ENCODE measurements at places on chromosomes 11 and 22.

DNA sequence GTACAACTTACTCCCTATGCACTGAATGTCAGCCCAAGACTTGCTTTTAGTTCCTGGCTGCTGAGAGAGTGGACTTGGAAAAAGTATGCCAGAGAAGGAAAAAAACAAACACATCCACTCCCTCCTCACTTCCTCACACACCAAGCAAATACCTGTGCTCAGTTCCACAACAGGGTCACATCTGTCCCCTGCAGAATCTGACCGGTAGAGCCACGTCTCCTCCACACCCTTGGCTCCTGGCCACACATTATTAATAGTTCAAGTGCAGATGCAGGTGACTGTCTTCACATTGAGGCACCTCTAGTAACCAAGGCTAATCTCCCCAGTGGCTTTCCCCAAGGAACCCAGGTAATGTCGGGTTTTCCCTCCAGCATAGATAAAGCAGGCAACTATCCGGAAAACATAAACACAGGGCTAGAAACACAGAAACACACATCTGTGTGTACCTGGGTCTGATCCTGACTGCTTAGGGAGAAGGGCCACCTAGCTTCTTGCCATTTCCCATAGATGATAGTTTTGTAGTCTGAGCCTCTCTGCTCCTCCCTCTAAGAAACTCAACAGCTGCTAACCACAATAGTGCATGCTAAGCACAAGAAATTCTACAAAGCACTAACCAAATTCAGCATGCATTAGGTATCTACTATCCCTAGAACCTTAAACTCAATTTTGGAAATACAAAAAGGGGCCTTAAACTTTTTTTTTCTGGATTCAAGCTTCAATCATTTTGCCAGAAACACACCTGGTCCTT lies 10.2 kb downstream of the SYTL2 start:
- DNase-seq: no peak

- DNase-seq: no peak
Measured at GRCh38 chr11:93945596-93945995, 75.6 kb upstream of the HEPHL1 start.

GRCh38 chr22:19710769-19711106 lies 3.6 kb upstream of the SEPTIN5 start:
- DNase-seq: no peak

DNA sequence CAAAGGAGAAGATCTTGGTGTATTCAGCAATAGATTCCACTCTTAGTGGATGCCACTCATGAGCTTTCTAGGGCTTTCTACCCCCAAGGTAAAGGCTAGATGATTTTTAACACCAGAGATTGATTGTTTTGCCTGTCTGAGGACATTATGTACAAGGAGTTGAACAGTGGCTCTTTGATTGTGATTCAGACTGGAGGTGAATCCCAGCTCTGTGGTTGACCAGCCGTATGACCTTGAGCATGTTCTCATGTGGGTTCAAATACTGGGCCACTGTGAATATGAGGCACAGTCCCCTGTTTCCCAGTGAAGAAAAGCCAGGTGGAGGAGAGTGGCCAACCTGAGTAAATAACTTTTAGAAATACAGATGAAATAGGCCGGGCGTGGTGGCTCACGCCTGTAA lies 24.0 kb upstream of the PARVB start:
- DNase-seq: no peak

DNA sequence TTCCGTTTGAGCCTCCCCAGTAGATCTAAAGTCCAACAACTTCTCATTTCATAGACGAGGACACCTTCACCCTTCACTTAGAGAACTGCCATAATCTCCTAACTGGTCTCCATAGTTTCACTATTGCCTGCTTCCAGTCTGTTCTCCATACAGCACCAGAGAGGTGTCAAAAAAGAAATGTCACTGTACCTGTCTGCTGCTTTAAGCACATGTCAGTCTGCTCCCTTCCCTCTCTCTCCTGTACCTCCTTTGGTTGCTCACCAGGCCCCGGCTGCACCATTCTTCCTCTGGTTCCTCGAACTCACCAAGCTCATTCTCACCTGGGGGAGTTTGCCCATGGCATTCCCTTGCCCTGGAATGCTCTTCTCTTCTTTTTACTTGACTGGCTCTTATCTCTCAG lies 75.8 kb downstream of the NAV2 start:
- DNase-seq: no peak

- no peak for DNase-seq
Measured at GRCh38 chr22:28656181-28656580, 23.5 kb downstream of the TTC28 start.

GRCh38 chr22:39090426-39091064 lies 6.5 kb upstream of the APOBEC3H start:
- DNase-seq: peak; percentile 96
